Activated CD8-positive, alpha-beta T cell treated with anti-CD3 and anti-CD28 coated beads for 36 hours (primary cell): ENCODE measurements at places on chromosomes 7 and 10. TPM values are rescaled to one million over a fixed set of nuclear protein-coding genes. Genes with fewer than 3 reads are reported as not detected.

Gene STEAP4
- not detected for total RNA-seq

Gene BICC1
- not detected for total RNA-seq

Gene VAX1
- total RNA-seq, result not detected

Gene NFE2L3
- 21.5 TPM for total RNA-seq

Gene FAM24B
- 10.6 TPM for total RNA-seq

Gene PDZD7
- 0.65 TPM for total RNA-seq

Gene FAM237B
- not detected for total RNA-seq

Gene ARF5
- total RNA-seq, result 106 TPM

Gene HMX2
- total RNA-seq, result 0.90 TPM

Gene ZNF316
- total RNA-seq, result 18.8 TPM

Gene CC2D2B
- total RNA-seq, result 0.31 TPM
